CD4-positive, alpha-beta T cell treated with Interleukin-21 for 1 hour (primary cell): ENCODE measurements at places on chromosomes 3 and 15.

DNA sequence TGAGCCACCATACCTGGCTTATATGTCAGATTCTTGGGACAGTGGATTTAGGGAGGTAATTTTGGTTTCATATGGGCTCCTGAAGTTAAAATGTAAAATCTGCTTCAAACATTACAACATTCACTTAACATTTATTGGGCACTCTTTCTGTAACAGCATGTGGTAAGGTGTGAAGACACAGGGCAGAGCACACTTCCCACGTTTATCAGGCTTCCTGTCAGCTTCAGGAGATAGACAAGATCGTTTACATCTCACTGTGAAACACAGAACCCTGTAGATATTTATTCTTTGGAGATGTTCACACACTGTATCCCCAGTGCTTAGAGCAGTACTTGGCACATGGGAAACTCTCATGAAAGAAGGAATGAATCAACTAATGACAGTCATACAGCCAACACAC is 426.0 kb upstream of the RARB start:
- no peak for DNase-seq

DNA sequence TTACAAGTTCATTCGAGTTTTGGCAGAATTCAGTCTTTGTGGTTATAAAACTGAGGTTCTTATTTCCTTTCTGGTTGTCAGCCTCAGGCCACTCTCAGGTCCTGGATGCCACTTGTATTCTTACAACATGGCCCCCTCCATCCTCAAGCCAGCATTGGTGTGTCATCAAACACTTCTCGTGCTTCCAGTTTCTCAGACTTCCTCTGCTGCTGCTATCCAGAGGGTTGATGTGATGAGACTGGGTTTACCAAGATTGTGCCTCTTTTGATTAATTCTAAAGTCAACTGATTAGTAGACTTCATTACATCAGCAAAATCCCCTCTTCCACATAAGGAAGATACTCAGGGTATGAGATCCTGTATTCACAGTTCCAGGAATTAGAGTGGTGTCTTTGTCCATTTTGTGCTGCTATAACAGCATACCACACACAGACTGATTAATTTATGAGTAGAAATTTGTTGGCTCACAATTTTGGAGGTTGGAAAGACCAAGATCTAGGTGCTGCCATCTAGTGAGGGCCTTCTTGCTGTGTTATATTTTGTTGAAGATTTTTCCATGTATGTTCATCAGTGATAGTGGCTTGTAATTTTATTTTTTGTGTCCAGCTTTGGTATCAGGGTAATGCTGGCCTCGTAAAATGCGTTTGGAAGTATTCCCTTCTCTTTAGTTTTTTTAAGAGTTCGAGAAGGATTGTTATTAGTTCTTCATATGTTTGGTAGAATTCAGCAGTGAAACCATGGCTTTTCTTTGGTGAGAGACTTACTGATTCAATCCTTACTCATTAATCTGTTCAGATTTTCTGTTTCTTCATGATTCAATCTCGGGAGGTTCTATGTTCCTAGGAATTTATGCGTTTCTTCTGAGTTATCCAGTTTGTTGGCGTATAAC is 11.1 kb downstream of the LRCH3 start:
- peak; percentile 49 for DNase-seq

DNA sequence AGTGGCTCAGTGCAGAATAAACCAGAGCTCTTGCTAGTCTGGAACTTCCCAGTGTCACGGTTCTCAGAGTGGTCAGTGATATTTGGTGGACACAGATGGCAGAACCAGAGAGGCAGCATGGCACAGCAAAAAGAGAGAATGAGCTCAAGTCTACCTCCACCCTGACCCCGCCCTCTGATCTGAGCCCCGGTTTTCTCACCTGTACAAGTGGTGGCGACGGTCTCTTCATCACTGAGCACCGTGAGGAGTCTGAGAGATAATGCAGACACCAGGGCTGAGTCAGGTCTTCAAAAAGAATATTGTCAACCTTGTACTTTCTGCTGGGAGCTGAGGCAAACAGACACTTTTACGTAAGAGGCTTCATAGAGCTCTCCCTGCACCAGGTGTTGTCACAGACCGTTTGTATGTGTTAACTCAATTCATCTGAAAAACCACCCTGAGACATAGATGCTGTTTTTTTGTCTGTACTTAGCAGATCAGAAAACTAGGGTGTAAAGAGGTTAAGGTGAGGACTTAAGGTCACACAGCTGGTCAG is 13.2 kb downstream of the FGD5 start:
- no peak for DNase-seq

GRCh38 chr3:138867996-138868395 is 33.3 kb upstream of the PIK3CB start:
- DNase-seq, result no peak
